Transverse colon (tissue), 4 donors: ENCODE measurements at places on chromosomes 4 and X.

- DNase-seq, result no peak
Measured at GRCh38 chr4:186920483-186920882, 196.8 kb upstream of the FAT1 start.

DNA sequence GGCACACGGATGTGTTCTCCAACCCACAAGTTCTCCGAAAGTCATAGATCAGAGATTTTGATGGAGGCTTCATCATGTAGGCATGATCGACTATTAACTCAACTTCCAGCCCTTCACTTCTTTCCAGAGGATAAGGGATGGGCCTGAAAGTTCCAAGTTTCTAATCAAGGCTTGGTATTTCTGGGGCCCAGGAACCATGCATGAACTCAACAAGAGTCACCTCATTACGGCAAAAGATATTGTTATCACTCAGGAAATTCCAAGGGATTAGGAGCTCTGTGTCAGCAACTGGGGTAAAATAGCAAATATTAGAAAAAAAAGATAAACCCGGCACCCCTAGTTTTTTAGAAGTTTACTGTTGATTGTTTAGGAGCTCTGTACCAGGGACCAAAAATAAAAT lies 240.1 kb upstream of the PPP1R2C start:
- DNase-seq, result no peak

GRCh38 chrX:1673337-1673736 lies 58.5 kb downstream of the ASMT start:
- DNase-seq, result peak; percentile 28

DNA sequence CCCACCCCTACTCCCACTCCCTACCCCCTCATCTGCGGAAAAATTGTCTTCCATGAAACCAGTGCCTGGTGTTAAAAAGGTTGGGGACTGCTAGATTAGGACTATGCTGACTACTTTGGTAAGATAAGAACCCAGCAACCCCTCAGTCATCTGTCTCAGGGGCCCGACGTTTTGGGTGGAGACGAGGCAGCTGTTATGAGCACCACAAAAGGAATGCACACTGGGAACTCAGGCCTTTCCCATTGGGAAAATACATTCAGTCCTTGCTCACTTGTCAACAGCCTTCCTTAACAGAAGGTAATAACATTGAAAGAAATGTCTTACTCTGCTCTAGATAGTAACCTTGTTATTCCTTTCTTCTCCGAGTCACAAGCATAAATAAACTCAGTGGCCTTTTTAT lies 310.8 kb downstream of the AFF2 start:
- DNase-seq, result no peak

- no peak for DNase-seq
Measured at GRCh38 chrX:102958794-102959193, 21.7 kb downstream of the RAB40AL start.

GRCh38 chrX:14777525-14777924 lies 95.3 kb downstream of the FANCB start:
- no peak for DNase-seq

DNA sequence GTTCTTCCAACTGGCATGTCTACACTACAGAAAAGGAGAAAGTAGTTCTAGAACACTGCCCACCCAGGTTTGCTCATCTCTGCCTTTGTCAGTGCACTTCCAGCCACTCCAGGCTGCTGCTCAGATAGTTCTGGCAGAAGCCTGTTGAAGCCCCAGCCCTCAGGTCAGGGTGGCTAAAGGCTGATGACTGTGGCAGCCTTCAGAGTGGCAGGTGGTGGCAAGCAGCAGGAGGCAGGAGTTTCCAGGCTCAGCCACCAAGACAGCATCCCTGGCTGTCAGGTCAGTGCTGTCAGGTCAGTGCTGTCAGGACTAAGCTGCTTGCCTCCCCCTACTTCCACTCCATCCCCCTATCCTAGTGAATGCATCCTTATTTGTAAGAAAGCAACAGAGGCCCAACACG lies 100.4 kb downstream of the MAMLD1 start:
- no peak for DNase-seq

DNA sequence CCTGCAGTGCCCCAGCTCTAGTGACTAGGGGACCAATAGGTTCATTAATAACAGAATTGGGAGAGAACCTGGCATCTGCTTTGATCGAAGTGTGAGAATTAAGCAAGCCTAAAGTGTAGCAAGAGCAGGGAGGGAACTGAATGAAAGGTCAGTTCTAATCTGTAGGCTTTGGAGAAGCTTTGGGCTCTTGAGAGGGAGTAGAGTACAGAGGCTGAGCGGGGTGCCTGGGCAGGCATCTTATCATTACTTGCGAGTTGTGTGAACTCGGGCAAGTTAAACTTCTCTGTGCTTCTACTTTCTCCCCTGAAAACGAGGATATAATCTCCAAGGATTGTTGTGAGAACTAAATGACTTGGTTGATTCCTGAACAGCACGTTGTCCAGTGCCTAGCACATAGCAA lies 906 bp upstream of the PARM1 start:
- DNase-seq, result no peak

DNA sequence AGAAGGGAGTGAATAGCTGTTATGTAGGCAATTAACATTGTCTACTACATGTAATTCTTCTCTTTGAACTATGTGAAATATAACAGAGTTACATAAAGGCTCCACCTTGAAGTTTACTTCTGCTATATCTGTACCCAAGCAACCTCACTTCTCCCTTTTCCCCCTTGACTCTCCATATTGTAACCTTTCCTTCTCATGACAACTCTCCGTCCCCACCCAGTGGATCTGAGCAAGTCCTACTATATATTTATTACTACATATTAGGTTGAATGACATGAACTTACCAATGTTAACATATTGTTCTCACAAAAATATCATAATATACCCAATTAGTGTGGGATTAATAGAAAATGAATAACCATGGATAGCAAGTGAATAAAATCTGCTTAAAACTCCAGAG lies 93.2 kb upstream of the ATP8A1 start:
- no peak for DNase-seq

- DNase-seq, result no peak
Measured at GRCh38 chrX:96619588-96619987, 65.1 kb upstream of the DIAPH2 start.
